ENCODE measurements at places on chromosomes 7 and 10.

GRCh38 chr10:28508304-28508925 is 24.5 kb upstream of the WAC start:
- DNase-seq = no peak

DNA sequence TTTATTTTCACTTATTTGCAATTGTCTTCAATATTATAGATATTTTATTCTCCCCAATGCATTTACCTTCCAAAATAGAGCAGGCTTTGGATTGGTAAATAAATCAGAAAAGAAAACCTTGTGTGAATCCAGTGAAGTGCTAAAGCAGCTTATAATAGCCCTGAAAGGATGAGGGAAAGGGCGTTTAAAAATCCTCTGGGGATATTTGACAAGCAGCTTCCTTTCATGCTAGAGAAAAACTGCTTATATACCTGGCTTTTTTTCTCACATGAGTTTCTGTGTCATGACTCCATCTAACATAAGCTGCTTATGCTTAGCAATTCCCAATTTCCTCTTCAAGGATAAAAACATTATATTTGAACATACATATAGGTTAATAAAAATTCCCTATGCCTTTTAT is 221.6 kb upstream of the SEMA3E start:
- no peak for DNase-seq

DNA sequence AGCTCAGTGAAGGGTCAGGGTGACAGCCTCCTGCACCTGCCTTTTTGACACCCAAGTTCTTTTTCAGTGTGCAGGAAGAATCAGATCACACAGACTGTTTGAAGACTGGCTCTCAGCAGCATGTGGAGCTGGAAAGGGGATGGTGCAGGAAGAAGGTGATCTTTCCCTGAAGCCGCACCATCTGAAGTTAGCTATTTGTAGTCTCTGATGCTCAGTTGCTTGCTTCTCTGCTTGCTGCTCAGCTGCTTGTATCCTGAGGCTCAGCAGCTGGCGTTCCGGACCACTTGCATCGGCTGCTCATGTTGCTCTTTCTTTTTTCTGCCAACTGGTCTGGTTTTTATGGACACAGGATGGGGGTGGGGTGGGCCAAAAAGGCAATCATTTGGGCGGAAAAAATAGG is 15.8 kb upstream of the DNMBP start:
- no peak for DNase-seq

- no peak for DNase-seq
These were observed 9.9 kb downstream of the C7orf57 start for GRCh38 chr7:48045195-48045765.

- DNase-seq = no peak
These were observed 163.9 kb downstream of the MAD1L1 start for GRCh38 chr7:2068693-2069471.

DNA sequence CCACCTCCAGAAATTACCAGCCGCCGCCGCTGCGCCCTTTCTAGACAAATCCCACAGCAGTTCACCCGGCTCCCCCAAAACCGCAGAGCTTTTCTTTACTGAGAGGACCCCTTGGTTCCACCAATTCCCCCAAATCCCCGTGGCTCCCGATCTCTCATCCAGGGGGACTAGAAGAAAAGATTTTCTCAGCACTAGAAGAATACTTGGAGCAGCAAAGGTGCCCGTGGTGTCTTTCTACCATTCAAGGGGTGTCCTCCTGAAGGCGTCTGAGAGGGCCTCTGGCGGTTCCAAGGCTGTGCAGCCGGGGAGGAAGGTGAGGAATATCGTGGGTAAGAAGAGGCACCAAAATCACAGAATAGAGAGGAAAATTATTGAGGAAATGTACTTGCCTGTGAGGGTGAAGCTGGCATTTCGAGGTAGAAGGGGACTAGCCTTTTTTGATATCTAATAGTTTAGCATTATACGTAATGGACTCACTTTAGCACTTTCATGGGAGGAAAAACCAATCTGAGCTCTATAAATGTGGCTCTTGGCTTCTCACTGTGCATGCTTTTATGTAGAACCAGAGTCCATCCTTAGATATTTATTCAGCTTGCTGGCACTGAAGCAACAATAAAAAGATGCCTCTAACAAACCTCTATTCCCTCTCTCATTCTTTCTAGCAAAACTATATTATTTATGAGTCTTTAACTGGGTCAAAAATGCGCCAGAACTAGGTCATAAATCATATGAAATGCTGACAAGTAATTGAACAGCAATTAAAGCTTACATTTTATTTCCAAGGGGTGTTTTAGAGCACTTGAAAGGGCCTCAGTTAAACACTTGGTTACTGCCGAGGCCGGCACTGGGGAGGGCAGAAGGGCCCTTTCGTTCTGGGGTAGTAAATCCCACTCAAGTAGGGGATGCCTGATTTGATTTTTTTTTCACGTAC is 13.8 kb upstream of the HOXA2 start:
- no peak for DNase-seq

DNA sequence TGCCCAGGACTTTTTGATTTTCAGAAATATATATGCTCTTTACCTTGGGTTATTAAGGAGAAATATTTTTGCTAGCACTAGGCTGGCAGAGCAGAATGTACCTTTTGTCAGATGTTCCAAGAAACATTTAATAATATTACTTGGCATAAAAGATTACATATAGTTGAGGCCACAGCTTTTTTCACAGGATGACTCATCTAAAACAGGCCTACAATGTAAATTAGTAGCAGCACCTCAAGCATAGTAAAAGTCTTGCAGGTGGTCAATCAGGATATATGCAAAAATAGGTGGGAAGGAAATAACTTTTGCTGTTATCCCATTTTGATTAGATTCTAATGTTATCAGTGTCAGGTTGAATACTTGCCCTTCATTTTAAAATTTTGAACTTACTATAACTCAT is 14.9 kb upstream of the ITGB1 start:
- no peak for DNase-seq

GRCh38 chr7:158530800-158531609 is 56.6 kb downstream of the PTPRN2 start:
- no peak for DNase-seq

DNA sequence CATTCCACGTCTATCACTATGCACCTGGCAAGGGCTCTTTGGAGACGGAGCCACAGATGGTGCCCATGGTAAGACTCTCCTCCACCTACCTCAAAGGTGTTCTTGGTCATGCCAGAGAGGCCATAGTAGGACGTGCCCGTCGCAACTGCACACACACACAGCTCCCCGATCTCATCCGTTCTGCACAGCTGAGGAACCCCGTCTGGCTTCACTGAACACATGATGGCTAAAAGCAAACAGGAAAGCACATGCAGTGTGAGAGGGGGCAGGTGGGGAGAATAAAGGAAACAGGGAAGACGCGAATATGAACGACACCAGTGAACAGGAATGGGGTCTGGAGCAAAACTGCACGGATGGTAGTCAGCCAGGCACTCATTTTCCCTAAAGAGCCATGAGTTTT is 230.9 kb downstream of the ZMYND11 start:
- DNase-seq = no peak

DNA sequence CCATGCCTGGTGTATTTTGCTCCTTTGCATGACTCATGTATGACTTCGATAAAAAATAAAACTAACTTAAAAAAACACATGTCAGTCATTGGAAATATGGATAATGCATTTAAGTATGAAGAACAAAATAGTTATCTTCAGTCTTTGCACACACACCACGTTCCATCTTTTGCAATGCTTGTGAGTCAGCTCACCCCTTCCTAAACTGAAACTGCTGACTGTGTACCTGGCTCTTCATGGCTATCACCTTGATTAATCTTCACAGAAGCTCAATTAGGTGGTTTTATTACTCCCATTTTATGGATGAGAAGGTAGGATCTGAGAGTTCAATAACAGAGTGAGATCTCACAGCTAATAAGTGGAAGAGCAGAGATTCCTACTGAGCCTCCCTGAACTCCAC is 79.5 kb downstream of the CARD11 start:
- no peak for DNase-seq

GRCh38 chr7:111011520-111011919 is 79.4 kb upstream of the LRRN3 start:
- DNase-seq = no peak

GRCh38 chr10:21355591-21356011 is 169.9 kb downstream of the SKIDA1 start:
- DNase-seq = no peak

DNA sequence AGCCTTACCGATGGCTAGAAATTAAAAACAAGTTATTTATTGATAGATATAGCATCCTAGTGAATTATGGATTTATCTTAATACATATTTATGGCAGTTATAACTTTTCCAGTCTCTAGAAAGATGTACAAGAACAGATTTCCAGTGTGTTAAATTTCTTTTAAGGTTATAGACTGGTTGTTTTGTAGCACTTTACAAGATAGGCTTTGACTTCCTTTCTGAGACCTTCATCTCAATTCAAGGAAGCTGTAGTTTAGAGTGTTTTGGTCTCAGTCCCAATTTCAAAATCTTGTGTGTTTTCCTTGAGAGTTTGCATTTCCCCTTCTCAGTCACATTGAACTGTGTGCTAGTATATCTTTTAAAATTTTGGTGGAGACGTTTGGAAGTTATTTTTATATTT is 30.1 kb downstream of the PLEKHA1 start:
- no peak for DNase-seq

DNA sequence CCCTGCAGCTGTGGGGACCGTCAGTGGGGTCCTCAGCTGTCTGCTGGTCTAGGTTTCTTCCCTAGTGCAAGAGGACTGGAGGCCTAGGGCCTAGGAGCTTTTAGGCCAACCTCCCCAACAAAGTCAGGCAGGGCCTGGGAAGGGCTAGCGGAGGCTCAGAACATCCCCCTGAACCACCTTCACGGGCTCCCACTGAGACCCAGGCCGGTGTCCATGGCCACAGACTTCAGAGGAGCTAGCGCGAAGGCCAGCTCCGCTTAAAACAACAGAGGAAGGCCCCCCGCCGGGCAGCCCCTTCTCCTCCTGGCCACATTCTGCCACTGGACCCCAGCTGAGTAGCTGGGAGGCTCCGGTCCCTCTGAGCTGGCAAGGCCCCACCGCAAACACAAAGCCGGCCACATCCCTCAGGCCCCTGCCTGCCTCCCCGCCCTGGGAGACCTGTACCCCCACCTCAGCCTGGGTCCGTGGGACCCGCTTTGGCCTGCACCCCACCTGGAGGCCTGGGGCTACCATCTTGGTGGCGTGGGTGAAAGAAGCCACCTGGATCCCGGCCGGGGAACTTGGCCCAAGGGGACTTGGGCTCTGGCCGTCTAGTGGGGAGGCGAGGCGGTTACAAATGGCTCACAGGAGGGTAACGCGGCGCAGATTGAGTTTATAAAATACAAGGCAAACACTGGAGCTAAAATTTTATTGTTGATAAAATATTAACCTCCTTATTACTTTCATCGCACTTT is 5.4 kb upstream of the UNCX start:
- no peak for DNase-seq

DNA sequence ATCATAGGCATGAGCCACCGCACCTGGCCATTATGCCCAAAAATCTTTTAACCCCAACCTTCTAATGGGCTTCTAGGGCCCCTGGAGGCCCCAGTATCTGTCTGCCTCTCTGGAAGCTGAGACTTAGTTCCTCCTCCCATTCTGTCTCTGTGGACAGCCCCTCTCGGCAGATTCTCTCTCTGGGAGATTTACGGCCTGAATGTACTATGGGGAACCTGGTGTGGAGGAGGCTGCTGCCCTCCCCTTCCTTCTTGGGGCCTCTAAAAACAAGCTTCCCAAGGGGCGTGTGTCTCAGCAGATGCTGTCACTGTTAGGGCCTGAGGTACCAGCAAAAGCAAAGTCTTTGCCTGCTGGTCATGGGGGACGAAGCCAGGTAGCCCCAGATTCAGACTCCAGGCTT is 35.8 kb upstream of the PRKAR1B start:
- no peak for DNase-seq

DNA sequence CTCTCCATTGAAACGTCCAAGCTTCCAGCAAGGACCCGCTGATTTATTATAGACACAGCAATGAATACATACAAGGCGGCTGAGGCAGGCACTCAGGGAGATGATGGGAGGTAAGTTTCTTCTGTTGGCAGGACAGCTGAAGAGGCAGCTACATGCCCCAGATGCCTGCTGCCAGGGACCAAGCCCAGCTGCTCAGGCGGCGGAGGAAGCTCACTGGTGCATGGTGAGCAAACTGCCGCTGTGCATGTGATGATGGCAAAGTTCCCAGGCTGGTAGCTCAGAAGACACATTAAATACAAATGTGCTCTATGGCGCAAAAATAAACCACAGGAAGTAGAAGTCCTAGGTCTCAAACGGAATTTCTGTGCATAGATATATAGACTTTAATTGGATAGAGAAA is 2.3 kb downstream of the DNTT start:
- no peak for DNase-seq

DNA sequence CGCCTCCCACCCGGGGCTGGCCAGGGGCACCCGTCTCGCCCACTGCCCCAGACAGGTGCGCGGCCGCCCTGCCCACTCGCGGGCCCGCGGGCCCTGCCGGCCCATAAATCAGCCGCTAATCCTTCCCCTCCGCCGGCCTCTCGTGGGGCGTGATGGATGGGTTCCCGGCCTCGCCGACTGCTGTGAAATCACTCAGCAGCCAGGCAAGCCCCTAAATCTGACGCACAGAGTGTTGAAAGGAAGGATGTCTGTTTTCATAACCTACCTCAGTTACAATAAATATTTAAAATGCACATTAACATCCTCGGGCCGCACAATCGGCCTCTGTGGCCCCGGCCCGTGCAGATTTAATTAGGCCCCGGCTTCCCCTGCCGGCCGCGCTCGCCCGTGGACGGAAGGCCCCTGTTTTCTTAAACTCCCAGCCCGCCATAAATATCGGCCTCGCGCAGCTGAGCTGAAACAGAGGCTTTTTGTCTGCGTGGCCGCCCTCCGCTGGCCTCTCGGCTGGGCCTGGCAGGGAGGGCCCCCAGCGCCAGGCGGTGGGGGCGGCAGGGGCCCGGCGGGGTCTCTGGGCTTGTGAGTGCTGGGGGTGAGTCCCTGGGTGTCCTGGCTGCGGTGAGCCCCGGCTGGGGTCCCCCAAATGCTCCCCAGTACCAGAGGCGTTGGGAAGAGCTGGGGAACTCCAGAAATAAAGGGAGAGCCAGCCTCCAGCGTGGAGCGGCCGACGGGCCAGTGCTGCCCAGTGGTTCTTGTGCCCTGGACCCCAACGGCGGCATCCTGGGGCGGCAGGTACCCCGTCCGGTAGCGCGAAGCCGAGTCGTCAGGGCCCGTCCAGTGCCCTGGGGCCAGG is 90.7 kb downstream of the UNCX start:
- no peak for DNase-seq

GRCh38 chr10:89390476-89391225 is 1.8 kb upstream of the IFIT1 start:
- no peak for DNase-seq

DNA sequence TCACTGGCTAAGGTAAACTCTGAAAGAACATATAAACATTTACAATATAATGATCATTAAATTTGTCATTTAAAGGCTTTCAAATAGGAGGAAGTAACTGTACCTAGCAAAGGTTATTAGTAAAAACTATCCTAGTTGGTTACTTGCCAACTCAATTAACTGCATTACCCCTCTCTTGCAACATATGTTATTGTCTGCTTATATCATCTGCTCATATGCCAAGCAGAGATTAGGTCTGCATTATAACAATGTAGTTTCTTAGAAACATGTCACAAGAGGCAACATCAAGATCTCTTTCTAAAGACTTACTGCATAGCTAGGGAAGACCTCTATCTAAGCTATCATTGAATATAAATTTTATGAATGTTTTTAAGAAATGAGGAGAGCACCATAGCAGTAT is 132.5 kb downstream of the RELN start:
- no peak for DNase-seq

GRCh38 chr10:76514321-76514720 is 1082.9 kb downstream of the LRMDA start:
- no peak for DNase-seq

GRCh38 chr7:129690701-129691100 is 79.2 kb downstream of the NRF1 start:
- DNase-seq = no peak
